CD4-positive, alpha-beta T cell treated with Interferon gamma for 1 hour (primary cell): ENCODE measurements at places on chromosomes 7 and 10.

DNA sequence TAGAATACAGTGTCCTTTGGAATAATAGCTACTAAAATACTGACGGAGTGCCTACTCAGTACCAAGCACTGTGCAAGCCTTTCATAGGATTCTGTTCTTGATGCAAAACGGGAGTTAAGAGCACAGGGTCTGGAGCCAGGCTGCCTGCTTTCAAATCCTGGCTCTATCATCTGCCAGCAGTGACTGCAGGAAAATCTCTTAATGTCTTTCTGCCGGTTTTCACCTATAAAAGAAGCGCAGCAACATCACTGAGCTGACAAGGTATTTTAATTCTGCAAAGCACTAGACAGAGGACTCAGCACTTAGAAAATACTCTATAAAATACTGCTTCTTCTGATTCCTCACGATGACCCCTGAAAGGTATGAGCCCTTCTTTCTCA lies 659 bp downstream of the FIGNL1 start:
- DNase-seq = no peak

DNA sequence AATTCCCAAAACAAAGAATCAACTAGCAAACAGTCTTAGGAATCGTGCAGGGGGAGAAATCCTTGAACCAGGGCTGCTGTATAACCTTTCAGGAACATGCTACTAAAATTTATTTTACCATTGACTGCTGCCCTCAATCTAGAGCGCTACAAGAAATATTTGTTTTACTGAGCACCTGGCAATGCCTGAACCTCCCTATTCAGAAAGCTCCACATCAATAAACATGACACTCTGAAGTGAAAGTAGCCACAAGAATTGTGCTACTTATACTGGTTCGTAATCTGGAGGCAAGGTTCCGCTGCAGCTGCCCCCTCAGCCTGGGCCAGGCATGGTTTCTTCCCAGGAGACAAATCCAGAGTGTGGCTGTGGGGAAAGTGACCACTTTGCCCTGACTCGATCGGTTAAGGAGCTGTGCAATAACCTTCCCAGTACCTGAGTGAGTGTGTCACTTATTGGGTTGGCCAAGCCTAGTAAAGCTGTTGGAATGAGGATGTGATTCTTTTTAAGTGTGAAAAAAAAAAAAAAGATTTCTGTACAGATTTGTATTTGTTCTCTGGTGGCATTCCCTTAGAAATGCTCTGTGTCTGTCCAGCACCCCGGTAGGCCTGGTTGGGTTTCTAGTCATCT lies 7.7 kb downstream of the VWA2 start:
- no peak for DNase-seq

- no peak for DNase-seq
These were observed 9.6 kb upstream of the ZMIZ1 start for GRCh38 chr10:79058899-79059841.

DNA sequence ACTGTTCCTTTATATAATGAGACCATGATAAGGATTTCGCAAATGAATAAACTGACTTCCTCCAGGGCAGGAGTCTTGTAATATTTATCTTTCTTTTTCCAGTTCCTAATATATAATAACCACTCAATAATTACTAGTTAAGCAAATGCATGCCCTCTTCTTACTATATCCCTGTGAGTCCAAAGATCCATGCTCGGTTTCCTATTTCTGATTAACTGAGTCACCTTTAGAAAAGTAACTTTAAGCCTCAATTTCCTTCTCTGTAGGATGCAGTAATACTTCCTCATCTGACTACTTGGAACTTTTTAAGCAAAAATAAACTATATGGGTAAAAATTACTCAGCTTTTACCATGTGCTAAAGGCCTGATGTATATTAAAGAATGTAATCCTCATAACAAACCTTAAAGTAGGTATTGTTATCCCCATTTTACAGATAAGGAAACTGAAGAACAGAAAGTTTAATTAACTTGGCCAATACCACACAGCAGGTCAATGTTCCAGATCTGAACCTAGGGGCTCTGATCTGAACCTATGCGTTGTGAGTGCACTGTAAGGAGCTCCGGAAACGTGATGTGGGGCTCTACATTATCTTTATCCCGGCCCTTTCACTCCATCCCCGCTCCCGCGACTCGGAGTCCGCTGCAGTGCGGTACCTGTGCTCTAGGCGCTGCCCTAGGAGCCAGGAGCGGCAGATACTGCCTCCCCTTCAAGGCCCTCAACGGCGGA lies 458 bp downstream of the COX15 start:
- no peak for DNase-seq

DNA sequence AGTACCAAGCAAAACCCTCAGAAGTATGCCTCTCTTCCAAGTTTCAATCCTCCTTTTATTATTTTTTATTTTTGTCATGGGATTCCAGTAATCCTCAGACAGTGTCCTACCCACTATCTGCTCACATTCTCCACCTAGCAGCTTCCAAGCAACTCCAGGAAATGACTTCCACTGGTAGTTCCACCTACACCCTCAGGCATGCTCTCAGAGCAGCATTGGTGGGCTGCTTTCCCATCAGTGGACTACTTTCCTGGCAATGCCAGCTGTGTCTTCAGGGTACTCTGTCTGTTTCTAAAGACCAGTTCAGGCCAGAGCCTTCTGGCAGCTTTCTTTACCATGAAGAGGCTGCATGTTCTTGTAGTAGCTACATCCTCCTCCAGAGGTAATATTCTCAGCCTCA lies 244.0 kb downstream of the HGF start:
- DNase-seq = no peak
